ENCODE measurements at places on chromosomes 1 and 21.

- no peak for DNase-seq
These were observed 256.0 kb upstream of the LYPLAL1 start for GRCh38 chr1:218917656-218918055.

DNA sequence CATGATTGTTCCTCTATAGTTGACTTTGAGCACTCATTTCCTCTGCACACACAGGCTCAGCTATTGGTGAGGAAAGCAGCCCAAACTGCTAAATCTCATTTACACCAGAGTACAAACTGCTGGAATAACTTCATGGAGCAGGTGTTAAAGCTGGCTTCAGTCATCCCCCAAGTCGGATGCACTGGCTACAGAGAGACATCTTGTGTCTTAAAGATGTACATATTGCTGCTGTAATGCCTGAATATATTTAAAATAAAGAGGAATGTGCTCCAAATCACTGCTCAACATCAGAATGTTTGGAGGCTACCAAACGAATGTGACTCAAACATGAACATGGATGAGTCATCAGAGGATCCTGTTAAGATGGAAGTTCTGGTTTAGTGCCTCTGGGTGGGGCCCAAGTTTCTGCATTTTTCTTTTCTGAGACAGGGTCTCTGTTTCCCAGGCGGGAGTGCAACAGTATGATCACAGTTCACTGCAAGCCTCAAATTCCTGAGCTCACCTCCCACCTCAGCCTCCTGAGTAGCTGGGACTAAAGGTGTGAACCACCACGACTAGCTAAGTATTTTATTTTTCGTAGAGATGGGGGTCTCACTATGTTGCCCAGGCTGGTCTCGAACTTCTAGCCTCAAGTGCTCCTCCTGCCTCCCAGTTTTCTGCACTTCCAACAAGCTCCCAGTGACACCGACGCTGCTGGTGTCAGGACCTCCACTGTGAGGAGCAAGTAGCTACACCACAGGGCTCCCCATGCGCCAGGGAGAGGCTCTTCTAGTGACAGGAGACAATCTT is 79.0 kb upstream of the KRTAP19-8 start:
- DNase-seq, result no peak

DNA sequence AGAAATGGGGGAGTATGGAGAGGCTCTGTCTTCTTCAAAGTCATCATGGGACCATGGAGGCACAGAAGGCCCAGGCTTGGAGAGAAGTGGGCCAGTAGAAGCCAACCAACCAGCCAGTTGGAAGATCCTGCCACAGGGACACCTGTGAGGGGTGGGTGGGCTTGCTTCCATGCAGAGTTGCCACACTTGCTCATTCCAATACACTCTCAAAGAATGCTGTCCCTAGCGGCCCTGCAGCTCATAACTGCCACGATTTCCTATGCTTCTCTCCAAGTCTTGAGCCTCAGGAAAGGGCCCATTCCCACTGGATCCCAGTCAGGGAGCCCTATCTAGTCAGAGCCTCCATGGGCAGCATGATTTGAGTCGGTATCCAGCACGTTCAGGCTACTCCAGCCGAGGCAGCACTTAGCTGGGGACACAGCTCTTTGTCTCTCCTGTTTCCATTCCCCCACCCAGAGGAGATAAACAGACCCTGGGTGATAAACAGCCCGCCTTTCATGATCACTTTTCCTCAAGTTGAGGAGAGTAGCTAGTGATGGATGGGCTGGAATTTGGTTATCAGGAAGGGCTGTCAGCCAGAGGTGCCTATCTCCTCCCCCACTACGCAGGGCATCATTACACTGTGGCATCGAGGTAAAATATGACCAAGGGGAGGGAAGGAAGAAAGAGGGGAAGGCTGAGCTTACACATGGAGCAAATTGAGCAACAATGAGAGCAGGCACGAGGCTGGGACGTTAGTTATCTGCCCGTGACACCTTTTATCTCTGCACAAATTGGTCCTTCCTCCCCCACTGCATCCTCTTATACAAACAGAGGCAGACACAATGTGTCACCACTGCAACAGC is 64.6 kb downstream of the ERI3 start:
- DNase-seq, result peak; percentile 79

- DNase-seq, result no peak
These were observed 39.9 kb downstream of the SPATA46 start for GRCh38 chr1:162336621-162337285.

DNA sequence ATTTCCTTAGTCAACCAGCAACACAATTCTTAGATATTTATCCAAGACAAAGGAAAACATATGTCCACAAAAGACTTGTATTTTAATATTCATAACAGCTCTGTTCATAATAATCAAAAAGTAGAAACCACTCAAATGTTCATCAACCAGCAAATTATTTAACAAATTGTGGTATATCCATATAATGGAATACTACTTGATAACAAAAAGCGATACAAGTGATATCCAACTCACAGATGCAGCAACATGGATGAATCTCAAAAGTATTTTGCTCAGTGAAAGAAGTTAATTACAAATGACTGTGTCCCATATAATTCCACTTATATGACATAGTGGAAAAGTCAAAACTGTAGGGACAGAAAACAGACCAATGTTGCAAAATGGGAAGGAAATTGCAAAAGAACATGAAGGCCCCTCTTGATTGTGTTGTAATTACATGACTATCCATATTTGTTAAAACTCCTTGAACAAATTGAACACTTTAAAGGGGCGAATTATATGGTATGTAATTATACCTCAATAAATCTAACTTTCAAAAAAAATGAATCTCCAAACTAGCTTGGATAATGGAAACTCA is 116.9 kb downstream of the EDEM3 start:
- DNase-seq, result no peak

GRCh38 chr1:197915862-197916499 is 1.2 kb upstream of the LHX9 start:
- DNase-seq, result peak; percentile 77

DNA sequence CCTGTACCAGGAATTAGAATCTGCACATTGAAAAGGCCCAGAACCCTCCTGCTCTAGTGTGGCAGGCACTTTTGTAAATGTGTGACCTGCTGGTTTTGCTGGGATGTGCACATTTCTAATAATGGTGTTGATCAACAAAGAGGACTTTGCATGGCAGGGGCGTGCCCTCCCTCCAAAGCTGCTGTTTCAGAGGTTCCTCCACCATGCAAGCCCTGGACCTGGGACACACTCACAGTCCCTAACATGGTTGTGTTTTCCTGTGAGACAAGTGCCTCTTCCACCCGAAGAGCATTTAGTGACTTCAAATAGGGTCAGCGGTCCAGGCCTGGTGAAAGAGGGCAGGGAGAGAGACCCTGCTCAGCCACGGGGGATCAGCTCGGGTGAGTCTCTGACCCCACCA is 28.1 kb downstream of the TENT5C start:
- DNase-seq, result no peak

DNA sequence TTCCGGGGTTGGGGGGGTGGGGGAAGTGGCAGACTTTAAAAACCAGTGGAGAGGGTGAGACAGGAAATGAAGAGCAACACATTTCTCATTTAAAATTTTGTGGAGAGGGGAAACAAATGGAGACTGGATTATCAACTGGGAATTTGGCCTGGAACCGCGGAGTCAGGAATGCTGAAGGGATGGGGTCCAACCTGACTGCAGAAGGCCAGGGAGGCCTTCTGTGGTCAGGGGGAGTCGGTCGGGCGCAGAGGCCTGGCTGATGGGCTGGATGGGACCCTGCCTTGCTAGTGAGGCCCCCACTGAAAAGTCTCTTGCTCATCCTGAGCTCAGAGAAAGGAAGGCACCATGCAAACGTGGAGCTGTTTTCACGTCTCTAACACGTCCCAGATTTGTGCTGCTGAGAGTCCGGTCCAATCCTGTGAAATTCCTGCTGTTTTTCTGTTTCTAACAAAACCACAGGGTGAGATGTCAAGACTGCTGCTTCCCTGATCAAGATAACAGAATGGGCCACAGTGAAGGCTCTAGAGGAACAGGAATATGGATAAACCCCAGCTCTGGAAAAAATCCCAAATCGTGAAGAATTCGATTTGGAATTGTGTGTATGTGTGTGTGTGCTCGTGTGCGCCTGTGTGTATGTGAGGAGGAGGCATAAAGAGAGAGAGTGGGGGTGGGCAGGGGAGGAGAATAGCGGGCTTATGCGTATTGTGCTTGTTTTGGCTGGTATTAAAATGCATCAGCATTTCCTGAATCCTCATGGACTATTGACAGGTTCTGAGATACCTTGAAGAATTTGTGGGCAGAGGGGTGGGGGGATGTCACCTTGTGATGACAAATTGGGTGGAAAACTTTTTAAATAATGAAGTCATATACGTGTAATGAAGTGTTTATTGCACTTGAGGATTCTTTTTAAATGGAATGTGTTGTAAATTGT is 117.4 kb downstream of the NGF start:
- DNase-seq, result no peak

DNA sequence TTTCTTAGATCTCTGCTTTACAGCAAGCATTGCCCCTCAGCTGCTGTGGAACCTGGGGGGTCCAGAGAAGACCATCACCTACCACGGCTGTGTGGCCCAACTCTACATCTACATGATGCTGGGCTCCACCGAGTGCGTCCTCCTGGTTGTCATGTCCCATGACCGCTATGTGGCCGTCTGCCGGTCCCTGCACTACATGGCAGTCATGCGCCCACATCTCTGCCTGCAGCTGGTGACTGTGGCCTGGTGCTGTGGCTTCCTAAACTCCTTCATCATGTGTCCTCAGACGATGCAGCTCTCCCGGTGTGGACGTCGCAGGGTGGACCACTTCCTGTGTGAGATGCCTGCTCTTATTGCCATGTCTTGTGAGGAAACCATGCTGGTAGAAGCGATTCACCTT is 33.4 kb upstream of the OR2B11 start:
- no peak for DNase-seq
